Stimulated activated CD8-positive, alpha-beta memory T cell treated with anti-CD3 and anti-CD28 coated beads, Interleukin-4, amount 100 ng/mL, for 1 hour (primary cell): ENCODE measurements at places on chromosomes 6 and 20.
A peak's percentile ranks its signal among the peaks of the same experiment; 100 is the strongest.

DNA sequence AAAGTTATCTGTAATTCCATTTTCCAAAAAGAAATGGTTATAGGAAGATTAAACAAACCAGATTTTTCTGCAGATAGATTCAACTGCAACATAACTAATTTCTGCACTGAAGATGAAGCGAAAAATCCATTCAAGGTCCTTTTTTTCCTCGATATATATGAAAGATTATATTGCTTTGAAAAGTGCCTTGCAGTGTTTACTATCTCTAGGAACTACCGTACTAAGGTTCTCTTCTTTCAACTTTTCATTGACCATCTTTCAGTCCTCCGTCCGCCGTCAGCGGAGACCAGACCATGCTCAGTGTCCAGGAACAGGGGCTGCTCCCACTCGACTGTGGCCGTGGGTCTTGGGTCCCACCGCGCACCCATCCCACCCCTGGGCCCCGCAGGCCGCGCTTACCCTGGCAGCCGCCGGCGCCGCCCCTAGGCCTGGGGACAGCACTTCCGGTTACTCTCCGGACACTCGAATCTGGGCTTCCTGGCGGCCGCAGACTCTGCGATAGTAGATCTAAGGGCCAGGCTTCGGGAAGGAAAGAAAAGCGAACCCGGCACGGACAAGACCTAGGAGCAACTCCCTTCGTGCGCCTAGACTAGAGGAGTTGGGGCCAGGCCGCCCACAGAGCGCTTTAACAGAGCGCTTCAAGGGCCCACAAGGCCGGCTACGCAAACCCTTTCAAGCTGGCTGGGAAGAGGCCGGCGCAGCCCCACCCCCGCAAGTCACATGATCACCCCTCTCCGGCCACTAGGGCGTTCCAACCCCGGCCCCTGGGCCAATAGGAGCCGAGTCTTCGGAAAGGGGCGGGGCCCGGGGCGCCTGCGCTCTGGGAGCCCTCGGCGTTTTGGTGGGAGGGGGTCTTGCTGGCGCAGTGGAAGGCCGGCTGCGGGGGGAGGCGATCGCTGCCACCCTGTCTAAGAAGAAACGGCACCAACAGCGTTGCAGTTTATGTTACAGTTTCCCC, at the start of gene ZNF322:
Gene ZNF322, minus strand, starts transcription at position 705 of the 958 bp plus-strand sequence. CDS start 21,193 bp downstream, outside the sequence.
- DNase-seq, result peak; percentile 80

DNA sequence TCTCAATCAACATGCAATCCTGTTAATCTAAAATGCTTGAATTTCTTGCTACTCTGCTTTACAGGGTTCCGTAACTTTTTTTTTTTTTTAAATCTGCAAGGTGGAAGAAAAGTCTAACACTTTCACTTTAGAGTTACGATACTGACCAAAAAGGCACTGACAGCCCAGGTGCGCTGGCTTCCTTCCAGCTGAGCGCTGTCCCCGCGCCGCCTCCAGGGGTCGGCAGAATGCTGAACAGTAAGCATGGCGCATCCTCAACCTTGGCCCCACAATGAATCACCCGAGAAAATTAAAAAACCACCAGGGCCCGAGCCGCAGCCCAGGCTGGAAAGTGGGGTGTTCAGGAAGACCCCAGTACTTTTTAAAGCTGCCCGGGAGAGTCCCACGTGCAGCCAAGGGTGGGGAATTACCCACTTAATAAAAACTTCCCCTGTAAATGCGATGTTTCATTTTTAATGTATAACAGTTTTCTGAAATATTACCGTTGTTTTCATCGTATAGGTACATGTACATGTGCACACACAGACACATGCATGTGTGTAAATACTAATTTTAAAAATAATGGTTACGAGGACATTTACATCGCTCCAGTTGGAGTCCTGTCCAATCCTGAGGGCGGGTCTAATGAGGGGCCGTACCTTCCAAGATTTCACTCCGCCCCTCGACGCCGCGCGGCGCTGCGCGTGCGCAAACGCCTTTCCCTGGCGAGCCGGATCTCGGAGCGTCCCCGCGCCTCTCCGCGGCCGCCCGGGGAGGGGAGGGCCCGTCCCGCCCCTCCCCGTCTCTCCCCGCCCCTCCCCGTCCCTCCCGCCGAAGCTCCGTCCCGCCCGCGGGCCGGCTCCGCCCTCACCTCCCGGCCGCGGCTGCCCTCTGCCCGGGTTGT, at the start of gene GINM1:
Gene GINM1, plus strand, starts transcription at position 849 of the 883 bp plus-strand sequence. CDS start 40 bp downstream, outside the sequence.
- peak; percentile 86 for DNase-seq

GRCh38 chr6:167993831-167994230, 3.6 kb upstream of the KIF25 start:
- no peak for DNase-seq

DNA sequence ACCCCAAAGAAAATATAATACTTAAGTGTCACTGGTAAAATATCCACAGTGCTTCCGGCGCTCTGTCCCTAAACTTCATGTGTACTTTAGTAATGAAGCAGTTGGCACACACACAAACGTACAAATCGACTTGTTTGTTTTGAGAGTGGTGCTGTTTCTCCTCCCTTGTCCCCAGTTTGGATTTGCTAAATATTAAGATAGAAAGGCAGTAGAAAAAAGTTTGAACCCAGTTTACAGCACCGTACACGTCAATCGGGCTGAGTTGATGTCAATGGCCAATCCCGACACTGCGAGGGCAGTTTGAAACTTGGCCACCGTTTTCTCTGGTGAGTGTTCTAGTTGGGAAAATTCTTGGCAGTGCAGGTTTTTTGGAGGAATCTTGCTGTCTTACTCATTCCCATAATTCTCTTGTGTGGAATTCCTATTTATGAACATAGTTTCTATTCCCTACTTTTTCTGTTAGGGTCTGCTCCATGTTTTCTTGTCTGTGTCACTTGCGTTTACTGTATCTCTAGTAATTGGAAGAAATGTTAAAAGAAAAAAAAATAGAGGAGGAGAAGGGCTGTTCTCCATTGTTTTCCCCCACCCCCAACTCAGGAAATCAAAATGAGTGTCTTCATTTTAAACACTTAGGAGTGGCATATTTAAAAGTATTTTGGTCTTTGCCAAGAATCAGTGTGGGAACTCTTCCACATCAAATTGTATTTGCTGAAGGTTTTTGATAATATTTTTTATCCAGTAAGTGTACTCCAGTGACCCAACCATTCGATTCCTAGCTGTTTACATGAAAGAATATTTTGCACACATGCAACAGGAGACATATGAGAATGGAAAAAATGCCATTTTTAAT, 72.3 kb downstream of the OR2B2 start:
- no peak for DNase-seq

DNA sequence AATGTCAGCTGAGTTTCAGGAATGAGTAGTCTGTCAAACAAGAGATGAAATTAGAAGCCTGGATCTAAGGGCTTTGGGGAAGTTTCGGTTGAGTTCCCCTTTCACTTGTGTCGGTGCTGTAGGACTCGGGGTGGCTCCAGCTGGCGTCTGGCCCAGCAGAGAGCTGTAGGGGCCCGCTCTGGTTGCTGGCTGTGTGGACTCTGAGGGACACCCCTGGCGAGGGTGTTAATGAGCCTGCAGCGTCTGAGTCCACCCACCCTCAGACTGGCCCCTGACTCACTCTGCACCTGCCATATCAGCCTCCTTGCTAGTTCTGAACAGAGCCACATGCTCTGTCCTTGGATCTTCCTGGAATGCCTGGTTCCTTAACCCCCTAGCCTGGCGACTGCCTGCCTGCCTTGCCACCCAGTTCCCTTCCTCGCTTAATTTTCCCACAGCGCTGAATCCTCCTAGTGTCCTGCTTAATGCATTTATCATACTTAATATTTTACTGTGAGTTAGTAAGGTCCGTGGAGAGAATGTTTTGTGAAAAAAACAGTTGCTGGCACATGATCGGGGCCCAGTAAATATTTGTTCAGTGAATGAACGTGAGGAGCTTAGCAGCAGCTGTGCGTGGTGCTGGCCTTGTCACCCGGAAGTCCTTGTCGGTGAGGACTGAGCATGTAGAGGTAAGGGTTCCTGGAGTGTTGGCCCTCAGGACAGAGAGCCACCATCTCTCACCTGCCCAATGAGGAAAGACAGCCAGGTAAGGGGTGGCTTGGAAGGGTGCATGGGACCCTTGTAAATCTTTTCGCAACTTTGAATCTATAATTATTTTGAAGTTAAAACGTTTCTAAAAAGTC, 1.6 kb downstream of the DNAJC5 start:
- no peak for DNase-seq

- DNase-seq, result no peak
These were observed 556.0 kb upstream of the JAG1 start for GRCh38 chr20:11229772-11230171.

DNA sequence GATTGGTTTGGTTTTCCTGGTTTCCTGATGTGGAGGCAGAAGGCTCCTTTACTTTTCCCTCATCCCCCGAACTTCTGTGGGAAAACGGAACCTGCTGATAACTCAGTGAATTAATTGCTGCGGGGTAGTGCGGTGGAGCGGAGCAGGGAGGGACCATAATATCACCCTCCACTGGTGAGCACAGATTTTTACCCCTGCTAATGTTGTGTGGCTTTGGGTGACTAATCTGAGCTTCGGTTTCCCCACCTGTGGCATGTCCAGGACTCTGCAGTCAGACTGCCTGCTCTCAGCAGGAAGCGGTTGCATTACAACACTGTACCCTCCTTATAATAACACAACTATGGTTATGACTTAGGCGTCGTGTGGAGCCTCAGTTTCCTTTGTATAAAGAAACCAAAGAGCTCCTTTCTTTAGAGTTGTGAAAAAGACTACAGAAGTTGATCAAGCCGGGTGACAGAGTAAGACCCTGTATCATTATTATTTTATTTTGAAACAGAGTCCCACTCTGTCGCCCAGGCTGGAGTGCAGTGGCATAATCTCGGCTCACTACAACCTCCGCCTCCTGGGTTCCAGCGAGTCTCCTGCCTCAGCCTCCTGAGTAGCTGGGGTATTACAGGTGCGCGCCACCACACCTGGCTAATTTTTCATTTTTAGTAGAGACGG, 2.2 kb upstream of the ID1 start:
- no peak for DNase-seq

DNA sequence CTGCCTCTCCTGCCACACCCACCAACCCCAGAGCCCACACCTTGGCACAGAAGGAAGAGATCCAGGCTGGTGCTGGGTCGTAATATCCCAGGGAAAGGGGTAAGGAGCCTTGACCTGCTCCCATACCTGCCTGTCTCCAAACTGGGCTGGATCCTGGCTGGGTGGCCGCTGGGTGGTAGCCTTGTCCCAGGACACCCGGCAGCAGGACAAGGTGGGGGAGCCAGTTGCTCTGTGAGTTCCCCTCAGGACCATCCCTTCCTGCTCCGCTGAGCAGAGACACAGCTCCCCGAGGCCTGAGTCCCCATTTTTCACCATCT, 58.8 kb downstream of the UBE2V1 start:
- no peak for DNase-seq

DNA sequence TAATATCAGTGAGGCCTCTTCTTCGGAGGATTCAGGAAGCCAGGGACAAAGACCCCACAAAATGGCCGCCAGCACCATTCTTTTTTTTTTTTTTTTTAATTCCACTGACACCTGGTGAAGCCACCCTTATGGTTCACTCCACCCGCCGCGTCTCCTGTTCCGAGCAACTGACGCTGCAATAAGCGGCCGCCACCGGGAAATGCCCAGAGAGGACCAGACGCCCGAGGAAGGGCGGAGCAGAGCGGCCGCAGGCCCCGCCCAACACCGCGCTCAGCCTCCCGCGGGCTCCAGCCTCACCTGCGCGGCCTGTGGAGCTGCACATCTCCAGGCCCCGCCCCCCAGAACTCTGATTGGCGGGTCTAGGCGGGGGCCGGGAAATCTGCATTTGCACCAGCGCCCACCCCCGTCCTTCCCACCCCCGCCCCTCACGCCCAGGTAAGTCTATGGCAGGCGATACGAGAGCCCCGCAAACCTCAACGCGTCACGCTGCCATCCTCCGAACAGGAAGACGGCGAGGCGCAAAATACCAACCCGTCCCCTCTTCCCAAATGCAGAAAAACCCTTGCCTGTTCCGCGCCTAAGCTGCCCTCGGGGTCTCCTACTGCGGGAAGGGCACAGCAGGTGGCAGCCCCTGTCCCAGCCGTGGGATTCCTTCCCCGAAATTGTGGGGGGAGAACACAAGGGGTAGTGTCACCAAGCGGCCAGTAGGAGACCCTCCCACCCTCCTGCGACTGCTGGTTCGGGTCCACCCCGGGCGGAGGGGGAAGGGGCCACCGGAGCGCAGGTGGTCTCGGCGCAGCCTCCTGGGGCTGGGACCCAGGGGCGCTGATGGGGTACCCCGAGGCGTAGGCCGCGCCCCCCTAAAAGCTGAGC, 960 bp downstream of the ATP9A start:
- DNase-seq, result no peak

- no peak for DNase-seq
These were observed 330.2 kb downstream of the EPM2A start for GRCh38 chr6:145405006-145405551.

- no peak for DNase-seq
These were observed 6.6 kb upstream of the ZBTB22 start for GRCh38 chr6:33324125-33324524.

GRCh38 chr20:57270204-57270984, 4.0 kb upstream of the BMP7 start:
- DNase-seq, result no peak

DNA sequence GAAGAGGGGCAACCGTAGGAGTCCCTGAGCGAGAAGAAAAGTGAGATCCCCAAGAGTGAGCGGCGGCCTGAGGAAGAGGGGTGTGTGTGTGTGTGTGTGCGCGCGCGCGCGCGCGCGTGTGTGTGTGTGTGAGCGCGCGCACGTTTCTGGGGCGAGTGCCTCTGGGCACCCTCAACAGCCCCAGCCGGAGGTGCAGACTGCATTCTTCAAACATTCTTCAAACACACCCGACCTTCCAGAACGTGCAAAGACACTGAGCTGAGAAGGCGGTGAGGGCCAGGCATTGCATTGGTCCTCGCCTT, 76.2 kb upstream of the FOXP4 start:
- no peak for DNase-seq

DNA sequence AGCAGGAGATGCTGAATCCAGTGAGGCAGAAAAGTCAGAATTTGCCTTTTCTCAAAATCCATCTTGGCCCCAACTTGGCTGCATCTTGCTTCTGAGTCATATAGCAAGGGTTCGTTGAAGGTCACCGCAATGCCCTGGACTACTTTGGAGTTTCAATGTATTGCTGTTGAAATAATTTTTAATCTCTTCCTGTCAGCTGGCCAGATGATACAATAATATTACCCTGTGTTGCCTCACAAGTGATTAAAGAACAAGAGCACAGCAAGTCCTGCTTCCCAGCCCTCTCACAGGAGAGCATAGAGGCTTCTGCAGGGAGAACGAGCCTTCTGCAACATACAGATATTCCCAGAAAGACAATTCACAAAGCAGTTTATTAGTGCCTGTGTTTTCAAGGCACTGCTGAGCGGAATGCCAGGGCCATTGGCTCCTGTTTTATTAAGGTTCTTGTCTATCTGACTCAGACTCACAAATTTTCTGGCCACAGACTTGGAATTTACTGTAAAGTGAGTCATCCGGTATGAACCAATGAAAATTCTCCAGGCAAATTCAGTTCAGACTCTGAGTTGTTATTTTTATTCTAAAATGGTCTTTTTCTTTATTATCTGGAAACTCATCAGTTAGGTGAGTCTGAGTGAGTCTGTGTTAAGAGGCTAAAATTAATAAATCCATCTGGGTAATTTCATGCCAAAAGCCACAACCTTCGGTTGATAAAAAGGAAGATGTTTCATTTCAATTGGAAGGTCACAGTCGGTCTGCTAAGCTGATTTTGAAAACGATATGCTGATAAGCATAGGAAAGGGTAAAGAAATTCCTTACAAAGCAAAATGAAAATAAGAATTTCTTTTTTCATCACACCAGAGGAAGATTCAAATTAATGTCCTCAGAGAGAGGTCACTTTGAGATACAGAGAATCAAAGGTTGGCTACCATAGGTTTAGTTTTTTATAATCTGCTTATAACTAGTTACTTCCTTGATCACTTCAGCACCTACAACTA, 289.4 kb upstream of the STXBP5 start:
- DNase-seq, result no peak

GRCh38 chr6:22682979-22683378, 113.6 kb downstream of the HDGFL1 start:
- no peak for DNase-seq

GRCh38 chr6:102215425-102215824, 821.9 kb downstream of the GRIK2 start:
- no peak for DNase-seq
